Stimulated activated CD8-positive, alpha-beta memory T cell treated with anti-CD3 and anti-CD28 coated beads, Interleukin-15, amount 100 ng/mL, for 48 hours (primary cell): ENCODE measurements at places on chromosomes 13 and 19.

DNA sequence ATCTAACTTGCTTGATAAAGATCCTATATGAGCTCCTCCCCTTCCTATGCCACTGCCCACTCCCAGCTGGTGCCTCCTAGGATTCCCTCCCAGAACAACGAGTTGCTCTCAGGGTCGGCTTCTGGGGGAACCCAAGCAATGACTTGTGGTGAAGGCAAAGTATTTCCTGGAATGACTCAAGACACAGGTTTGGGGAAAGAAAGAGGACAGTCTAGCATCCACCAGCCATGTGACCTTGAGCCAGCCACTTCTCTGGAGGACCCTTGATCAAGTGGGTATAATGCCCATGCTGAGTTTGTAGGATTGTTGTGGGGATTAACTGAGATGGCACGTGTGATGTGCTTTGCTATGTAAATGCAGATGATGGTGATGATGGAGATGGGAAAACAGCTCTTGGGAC lies 33.0 kb downstream of the MBD3L2B start:
- no peak for DNase-seq

- DNase-seq: no peak
Measured at GRCh38 chr19:46840498-46840942, 10.1 kb downstream of the AP2S1 start.

DNA sequence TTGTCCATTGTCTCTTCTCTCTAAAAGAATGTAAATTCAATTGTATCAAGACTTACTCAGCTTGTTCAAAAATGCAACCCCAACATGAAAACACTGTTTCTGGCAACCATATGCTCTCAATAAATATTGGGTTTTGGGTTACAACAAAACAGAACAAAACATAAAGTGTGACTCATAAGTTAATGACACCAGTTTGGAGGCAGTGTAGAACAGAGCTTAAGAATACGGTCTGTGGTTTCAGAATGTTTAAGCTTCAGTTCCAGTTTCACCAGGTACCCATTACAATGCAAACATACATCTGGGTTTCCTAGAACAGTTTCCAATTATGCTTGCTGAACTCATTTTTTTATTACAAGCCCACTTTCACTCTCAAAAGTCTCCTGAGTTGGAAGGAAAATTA lies 285.8 kb upstream of the PCDH9 start:
- DNase-seq: no peak

- no peak for DNase-seq
Measured at GRCh38 chr19:39941151-39941550, 6.7 kb upstream of the FCGBP start.

- DNase-seq: no peak
Measured at GRCh38 chr13:39528661-39528980, 74.4 kb downstream of the LHFPL6 start.
